ENCODE measurements at places on chromosomes 3 and 15.

DNA sequence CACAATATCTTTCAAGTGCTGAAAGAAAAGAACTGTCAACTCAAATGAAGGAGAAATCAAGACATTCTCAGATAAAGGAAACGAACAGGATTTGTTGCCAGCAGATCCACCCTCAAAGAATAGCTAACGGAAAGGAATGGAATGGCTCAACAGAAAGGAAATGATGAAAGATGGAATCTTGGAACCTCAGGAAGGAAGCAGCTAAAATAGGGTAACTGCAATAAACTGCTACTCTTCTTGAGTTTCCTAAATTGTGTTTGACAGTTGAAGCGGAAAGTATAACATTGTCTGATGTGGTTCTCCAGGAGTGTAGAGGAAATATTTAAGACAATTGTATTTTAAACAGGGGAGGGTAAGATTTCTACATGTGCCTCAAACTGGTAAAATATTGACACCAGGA, 22.0 kb downstream of the PRR23E start:
- no peaks in the 10 kb centered on the region for H3K36me3 ChIP-seq
- no peaks in the 10 kb centered on the region for H3K4me1 ChIP-seq
- no peak for DNase-seq
- H3K27ac ChIP-seq: no peak overlapping the region
- no peak overlapping the region for H3K4me3 ChIP-seq

GRCh38 chr3:134992180-134992579, 197.1 kb downstream of the EPHB1 start:
- no peaks in the 10 kb centered on the region for H3K36me3 ChIP-seq
- no peaks in the 10 kb centered on the region for H3K4me1 ChIP-seq
- DNase-seq: no peak
- H3K27ac ChIP-seq: no peak overlapping the region
- peaks cover 2% of the 10 kb centered on the region for H3K27me3 ChIP-seq

DNA sequence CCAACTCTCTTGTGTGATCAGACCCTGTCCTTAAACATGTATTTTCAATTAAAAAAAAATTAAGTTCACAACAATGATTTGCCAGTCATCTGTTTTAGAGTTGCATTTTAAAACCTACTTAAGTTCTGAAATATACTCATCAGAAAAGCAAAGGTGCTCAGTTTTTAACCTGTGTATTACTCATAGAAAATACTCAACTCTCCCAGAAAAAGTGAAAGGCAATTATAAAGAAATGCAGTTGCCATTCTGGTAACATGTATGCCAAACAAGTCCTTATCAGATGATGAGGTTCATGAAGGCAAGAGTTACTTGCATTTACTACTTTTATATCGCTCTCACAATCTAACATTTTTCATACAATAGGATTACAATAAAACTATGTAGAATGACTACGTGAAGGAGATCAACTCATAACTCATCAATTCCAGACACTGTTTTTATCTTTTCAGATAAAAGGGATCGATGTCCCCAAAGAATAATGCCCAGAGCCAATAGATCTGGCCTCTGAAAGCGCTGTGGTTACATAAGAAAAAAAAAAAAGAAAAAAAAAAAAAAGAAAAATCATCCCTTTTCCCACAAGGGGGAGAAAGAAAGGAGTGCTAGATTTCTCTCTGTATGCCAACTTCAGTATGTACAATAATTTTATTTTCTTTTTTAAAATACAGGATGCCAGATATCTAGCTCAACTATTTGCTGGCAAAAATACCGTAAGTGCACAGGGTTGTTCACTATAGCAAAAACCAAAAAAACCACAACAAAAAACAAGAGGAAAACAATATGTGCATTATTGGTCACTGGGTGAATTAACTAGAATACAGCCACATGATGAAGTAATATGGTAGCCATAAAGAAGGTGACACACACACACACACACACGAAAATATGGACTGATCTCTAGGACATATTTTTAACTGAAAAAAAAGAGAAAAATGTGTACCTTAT, 137.4 kb downstream of the NR1I2 start:
- DNase-seq: no peak
- no peak overlapping the region for H3K27ac ChIP-seq
- no peak overlapping the region for H3K4me3 ChIP-seq
- peaks cover 11% of the 10 kb centered on the region for H3K4me1 ChIP-seq
- no peaks in the 10 kb centered on the region for H3K27me3 ChIP-seq

GRCh38 chr3:113157408-113158030, 53.8 kb upstream of the BOC start:
- H3K27ac ChIP-seq: no peak overlapping the region
- no peaks in the 10 kb centered on the region for H3K27me3 ChIP-seq
- H3K4me3 ChIP-seq: no peak overlapping the region
- no peaks in the 10 kb centered on the region for H3K4me1 ChIP-seq
- H3K36me3 ChIP-seq: no peaks in the 10 kb centered on the region
- DNase-seq: no peak

DNA sequence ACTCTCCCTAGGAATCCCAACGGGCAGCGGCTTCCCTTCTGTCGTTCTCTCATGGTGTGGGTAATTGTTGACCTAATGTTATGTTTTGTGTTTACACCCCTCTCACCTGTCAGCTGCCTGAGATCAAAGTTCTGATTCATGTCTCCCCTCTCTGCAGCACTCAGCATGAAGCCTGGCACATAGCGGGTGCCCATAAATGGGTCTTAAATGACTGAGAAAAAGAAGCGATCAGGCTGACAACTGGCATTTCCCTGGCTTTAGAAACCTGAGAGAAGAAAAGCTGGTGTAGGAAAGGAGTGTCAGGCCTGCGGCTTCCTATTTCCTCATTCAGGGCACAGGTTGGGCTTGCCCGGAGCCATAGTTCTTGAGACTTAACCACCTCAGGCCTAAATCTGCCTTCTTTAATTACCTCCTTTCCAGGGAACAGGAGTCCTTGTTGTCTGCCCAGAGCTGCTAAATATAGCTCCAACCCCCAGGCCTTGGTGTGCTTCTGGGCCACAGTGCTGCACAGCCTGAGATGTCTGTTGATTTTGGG, 31.8 kb downstream of the LPP start:
- H3K4me3 ChIP-seq: no peak overlapping the region
- peaks cover 26% of the 10 kb centered on the region for H3K4me1 ChIP-seq
- no peak for DNase-seq

Data from T-helper 2 cell treated with Interferon-gamma antibody and Interleukin-4, amounts not matched to agents 5 μg/mL and 100 μg/mL, for 36 hours (primary cell).